ENCODE measurements at places on chromosomes 4 and X.

GRCh38 chr4:145779319-145779801, 99.4 kb downstream of the C4orf51 start:
- no peak for DNase-seq

- DNase-seq = no peak
Observed at GRCh38 chr4:8331575-8331955, 62.0 kb downstream of the HTRA3 start.

- peak; percentile 5 for DNase-seq
Observed at GRCh38 chrX:18886344-18887161, 97.4 kb downstream of the PHKA2 start.

DNA sequence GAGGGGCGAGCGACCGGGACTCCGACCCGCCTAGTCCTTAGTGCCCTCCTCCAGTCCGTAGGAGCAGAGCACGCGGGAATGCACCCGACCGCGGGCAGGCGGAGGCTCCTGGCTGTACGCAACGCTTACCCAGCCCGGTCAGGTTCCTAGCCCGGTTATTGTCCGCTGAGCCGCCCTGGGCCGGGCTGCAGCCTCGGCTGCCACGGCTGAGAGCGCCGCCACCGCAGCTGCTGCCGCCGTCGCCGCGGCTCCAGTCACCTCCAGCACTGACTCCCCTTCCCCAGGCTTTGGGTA, at the start of gene AMER1:
Gene AMER1, minus strand, starts transcription at position 268 of the 294 bp plus-strand sequence. CDS start 12,422 bp downstream, outside the sequence.
- DNase-seq = no peak

DNA sequence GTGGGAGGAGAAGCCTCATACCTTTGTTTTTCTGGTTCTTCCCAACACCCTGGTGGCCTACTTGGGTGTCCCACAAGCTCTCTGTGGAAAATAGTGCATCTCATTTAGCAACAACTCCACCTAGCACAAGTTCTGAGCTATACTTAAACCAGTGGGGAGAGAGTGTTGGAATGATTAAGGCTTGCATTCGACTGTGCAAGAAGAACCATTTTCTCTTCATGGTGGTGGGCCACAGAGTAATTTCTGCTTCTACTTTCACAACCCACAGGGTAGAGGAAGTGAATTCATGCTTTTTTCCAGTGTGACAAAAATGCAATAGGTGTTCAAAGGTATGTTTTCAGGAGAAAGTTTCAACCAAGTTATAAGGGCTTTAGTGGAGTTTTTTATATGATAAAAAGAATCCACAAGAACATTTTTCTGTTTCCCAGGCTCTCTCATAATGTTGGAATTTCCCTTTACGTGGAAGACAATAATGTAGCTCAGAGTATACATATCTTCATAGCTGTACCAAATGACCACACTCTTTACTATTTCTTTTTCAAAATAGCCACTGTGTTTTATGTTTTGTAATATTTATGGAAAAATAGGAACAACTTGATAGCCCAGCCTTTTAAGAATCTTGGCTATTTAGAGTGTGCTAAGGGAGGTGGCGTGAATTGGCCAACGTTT, 80.3 kb upstream of the HHIP start:
- DNase-seq = no peak

DNA sequence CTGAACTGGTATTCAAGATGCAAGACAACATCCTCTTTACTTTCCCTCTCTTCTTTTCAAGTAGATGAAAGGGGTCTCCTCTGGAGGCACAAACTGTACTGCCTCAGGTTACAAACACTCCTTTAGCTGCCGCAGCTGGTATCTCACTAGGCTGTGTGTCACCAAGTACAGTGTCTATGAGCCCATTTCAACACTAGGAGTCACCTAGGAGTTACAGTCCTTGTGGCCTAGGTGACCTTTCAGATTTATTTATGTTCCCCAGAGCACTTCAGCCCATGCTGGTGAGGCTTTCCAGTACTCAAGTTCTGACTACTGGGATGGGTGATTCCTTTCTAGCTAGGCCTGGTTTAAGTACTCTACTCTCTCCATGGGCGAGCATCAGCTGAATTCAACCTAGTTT, 32.4 kb upstream of the TMLHE start:
- DNase-seq = no peak

- DNase-seq = no peak
Observed at GRCh38 chr4:88077911-88078524, 70.6 kb downstream of the PKD2 start.

DNA sequence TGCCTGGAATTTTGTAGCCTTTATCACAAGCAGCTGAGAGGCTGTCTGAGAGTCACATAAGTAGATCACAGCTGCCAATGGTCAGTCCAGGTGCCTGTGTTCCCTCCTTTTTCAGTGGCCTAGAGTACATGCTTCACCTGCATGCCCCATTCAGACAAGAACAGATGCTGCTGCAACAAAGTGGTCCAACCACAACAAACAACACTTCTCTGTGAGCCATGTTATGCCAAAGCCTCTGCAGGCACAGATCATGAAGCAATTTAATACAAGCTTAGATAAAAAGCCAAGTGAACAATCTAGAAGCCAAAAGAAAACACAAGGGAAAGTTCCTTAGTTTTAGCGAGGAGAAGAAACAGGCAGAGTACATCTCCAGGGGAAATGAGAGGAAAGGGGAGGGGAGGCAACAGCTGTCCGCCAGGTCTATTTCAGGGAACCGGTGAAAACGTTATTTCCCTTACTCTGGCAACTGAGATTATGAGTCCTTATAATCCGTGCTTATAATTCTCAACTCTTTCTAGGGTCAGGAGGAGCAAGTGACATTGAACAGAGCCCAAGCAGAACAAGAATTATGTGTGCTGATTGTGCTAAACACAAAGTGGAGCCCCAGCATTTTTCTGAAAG, 92.6 kb downstream of the TSPAN5 start:
- DNase-seq = no peak

Data from activated T-helper 1 cell treated with Interleukin-2 at 50 U/mL for 16 hours (primary cell).